Uterine smooth muscle cell (primary cell): ENCODE measurements at places on chromosomes 4 and X. TPM values are rescaled to one million over a fixed set of nuclear protein-coding genes. Genes with fewer than 3 reads are reported as not detected.

GUCY1A1 gene
- total RNA-seq, result 0.11 and 0.25 TPM in 2 replicates

PALLD gene
- total RNA-seq, result 123 and 146 TPM in 2 replicates

DCAF8L1 gene
- total RNA-seq, result not detected in 2 replicates

ATP1B4 gene
- not detected in 2 replicates for total RNA-seq
